ENCODE measurements at places on chromosomes 12 and 14.

DNA sequence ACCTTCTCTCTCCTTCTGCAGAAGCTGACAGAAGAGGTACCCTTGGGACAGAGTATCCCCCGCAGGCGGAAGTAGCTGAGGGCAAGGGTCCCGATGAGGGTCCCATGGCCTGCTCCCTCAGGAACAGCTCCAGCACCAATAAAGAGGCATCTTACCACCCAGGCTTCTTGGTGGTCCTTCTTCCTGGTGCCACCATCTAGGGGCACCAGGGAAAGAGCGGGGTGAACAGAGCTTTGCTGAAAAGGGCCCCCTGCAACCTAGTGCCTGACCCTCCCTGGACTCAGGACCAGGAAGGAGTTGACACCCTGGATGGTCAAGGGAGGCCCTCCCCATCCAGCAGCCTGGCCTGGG lies 591 bp upstream of the IRF9 start:
- no peak for DNase-seq

GRCh38 chr12:11967376-11968047 lies 103.2 kb upstream of the BCL2L14 start:
- DNase-seq = no peak

DNA sequence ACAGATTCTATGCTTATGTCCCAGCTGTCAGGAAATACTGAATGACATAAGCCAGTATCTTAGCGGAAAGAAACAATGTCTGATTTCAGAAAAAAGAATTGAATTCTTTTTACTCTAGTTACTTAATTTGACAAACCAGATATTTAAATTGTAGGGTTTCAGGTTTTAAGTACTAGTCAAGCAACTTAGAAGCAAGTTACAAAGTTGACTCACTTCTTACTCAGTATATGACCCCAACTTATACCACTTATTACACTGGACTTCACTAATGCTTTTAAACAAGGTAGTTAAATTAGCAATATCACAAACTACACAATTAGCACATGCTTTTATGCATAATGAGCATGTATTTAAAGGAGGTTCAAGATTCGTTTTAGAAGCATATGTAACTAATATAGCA lies 7.1 kb downstream of the GMFB start:
- no peak for DNase-seq

DNA sequence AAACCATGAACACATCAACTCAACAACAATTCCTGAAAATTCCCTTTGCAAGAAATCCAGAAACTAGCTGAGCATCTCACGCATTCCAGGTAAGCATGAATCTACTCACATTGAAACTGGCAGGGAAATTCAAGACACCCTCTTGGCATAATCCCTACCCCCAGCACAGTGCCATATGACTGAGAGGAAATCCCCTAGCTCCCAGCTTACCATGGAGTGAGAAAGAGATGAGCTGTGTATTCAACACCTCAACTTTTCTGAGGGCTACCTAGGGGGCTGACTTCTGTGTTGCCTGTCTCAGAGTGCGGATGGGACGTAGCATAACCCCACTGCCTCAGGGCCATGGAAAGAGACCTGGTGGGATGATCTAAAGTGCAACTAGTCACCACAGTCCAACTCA lies 37.7 kb upstream of the GPR132 start:
- DNase-seq = no peak

DNA sequence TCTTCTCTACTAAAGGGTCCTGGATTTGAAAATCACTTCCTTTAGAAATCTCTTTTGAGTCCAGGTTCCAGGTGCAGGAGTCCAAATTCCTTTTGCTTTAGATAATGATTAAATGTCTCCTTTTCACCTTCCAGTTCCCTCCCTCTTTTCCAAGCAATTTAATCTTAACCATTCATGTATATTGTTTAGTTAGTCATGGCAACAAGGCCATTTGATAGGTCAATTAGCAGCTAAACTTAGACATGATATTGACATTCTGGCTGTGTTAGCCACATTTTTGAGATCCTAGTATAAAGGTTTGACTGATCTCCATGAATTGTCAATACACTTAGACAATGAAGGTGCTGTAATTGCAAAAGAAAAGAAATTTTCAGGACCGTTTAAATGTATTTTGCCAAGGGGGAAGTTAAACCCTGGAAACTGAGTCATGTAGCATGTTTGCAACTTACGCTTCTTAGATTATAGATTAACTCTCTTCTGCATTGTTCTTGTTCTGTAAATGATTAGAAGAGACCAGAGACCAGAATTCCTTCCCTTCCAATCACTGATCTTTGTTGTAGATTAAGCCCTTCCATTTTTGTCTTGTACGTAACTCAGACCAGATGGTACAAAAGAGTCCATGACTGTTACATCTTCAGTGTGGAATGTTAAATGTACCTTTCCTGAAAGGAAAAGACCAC lies 12.4 kb upstream of the C12orf75 start:
- peak; percentile 99 for DNase-seq

DNA sequence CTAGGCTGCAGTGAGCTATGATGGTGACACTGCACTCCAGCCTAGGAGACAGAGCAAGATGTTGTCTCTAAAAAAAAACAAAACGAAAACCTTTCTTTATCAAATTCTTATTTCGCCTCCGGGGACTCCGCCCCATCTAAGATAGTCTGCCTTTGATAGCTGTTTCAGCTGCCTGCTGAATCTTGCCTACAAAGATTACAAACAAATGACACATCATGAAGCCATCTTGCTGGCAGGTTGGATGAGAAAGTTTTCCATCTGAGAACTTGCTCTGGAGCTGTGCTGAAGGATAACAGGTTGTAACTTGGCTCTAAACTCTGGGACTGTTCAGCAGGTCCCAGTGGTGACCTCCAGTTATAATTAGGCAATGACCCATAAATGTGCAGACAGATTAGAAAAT lies 41.8 kb upstream of the AEBP2 start:
- no peak for DNase-seq

DNA sequence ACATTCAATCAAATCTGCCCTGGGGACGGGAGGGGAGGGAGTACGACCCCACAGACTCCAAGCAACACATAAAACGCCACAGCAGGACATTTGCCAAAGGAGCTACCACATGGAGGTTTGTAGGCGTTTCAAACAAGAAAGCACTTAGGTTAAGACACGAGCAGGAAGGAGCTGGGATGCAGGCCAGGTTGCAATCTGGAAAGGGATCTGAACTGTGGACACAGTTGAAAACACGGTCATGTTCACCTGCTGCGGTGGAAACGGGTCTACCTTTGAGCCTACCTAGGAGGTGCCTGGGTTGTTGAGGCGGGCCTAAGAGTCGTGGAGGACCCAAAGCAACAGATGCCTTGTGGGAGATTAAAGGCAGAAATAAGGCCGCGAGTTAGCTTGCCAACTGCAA lies 18.4 kb downstream of the PRKAB1 start:
- no peak for DNase-seq

DNA sequence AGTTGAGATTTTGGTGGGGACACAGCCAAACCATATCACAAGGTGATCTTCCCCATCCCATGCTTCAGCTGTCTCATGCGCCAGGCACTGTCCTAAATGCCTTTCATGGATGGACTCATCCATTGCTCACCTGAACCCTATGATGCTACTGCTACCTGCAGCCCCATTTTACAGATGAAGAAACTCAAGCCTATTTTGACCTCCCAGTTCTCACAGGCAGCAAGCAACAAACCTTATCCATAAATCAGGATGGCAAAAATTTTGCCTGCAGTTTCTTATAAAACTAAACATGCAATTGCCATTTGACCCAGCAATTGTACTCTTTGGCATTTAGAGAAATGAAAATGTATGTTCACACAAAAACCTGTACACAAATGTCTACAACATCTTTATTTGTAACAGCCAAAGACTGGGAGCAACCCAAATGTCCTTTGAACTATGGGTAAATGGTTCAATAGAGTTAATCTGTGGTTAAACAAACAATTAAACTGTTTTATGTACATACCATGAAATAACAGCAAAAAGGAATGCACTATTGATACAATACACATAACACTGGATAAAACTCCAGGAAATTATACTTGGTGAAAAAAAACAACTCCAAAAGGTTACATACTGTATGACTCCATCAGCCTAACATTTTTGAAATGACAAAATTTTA lies 2.6 kb downstream of the NT5DC3 start:
- no peak for DNase-seq

DNA sequence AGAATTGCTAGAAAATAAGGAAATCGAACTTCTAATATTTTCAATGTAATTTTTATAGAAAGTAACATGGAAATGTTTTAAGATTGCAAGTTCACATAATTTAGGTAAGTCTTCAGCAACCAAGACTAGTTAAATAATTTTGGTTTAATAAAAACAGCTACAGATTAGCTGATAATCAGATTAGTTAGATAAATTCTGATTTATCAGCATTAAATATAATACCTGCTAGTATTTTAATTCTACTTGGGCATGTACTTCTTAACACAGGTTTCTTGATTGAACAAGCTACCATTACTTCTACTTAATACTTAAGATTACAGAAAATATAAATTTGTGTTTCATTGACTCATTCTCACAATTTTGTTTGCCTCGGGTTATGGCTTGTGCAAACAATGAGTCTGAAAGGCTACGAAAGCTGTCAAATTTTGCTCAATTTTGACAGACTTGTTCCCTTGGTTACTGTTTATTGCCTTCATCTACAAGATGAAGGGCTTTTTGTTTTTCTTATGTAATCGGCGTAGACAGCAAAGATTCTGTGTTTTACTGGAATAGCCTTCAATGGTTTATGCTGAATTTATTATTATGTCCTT lies 116.1 kb upstream of the NUDT4 start:
- DNase-seq = no peak

- DNase-seq = no peak
These were observed 51.6 kb downstream of the RPS6KA5 start for GRCh38 chr14:91008759-91009409.

GRCh38 chr12:109201496-109201885 lies 85.1 kb downstream of the ACACB start:
- no peak for DNase-seq

DNA sequence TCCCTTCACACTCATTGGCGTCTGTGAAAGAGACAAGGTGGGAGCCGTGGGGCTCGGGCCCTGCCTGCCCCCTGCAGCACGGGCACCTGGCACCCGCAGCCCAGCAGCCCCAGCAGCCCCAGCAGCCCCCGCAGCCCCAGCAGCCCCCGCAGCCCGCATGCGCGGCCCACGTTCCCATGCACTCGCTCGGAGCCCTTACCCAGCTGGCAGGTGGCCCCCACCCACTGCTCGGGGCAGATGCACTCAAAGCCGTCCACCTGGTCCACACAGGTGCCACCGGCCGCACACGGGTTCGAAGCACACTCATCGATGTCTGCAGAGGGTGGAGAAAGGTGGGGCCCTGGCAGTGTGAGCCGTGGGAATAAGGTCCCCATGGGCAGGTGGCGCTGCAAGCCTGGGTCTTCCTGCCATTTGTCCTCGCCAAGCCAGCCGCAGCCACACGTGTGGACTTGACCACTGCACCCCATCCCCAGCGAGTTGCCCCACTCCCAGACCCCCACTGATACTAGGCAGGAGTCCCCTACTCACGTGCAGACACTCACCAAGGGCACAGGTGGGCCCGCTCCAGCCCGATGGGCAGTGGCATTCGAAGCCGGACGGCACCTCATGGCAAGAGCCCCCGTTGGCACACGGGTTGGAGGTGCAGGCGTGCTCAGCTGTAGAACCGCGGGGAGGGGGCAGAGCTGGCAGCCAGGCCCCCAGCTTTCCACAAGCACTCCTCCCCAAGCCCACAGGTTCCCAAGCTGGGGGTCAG lies 17.3 kb downstream of the JAG2 start:
- DNase-seq = no peak

DNA sequence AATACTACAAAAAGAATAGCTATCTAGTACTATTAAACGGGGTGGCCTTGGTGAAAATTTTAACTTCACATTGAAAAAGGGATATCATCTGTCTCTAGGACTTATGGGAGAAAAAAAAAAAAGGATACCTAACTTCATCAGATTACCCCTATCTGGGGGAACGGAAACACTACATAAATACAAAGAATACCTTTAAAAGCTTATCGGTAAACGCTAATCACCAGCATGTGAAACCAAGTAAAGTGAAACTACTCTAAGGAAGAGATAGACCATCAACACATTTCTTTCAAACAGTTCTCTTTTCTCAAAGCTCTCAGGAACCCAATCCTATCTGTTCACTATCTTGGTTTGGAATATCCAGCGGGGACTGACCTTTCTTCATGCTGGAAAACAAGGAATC lies 3.5 kb downstream of the KICS2 start:
- DNase-seq = no peak

GRCh38 chr14:64549791-64550620 lies at the start of gene PPP1R36:
TSS of gene PPP1R36 (plus strand) at chr14:64549961. CDS start at chr14:64549998, 37 bp downstream.
- DNase-seq = peak; percentile 40

DNA sequence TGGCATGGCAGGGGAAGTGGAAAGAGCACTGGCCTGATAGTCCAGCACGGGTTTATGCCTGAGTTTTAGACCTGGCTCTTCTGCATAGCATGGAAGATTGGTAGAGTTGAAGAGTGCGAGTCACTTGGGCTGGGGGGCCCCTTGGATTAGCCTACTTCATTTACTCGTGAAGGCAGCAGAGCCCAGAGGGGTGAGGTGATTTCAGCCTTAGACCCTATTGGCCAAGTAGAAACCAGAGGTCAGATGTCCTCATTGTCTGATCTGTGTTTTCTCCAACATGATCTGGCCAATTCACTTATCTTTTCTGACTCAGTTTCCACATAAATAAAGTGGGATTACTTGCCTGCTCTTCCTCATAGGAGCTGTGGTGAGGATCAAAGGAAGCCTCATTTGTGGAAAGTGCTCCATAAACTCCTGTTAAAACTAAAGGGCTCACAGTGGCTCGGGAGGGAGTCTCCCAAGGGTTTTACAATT lies 1.9 kb downstream of the PLEKHG3 start:
- DNase-seq = no peak

- DNase-seq = no peak
These were observed 45.3 kb downstream of the FBXO34 start for GRCh38 chr14:55316564-55316963.

GRCh38 chr12:108722463-108722862 lies 8.9 kb downstream of the CORO1C start:
- DNase-seq = no peak

DNA sequence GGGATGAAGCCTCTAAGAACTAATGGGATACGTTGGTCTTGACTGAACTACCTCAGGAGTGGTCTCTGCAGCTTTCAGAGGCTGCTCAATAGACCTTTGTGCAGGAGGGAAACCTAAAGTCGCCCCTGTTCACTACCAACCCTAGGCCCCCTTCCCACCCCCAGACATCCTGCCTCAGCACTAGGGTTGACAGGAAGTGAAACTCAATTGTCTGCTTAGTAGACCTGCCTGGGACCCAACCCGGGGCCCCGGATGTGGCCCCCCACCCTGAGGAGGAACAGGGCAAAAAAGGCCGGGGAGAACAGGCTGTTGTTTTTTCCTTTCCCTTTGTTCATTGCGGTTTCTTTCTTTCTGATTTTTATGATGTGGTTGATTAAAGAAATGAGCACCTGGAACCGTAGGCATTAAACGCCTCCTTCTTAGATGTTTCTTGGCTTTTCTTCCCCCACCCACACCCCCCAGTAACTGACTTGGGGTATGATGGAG lies 1.6 kb upstream of the DGKA start:
- DNase-seq = no peak

DNA sequence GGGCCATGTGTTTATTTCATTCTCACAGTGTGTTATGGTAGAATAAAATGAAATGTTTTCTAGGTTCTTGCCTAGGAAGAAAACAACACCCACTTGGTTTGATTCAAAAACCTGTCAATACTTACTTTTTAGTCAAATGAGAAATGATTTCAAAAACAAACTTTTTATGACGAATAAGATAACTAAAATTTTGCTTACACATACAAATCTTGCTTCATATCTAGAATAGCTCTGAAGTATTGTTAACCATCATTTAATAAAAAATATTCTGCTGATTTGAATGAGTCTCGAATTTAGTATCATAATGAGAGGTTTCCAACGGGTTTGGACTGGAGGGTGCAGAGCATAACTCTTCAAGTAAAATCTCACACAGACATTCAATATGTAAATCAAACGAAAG lies 23.2 kb downstream of the SLCO1C1 start:
- no peak for DNase-seq

GRCh38 chr12:33825442-33825841 lies 196.9 kb upstream of the ALG10 start:
- no peak for DNase-seq

Data from NCI-H2081 treated with DMSO at 0.1 percent for 48 hours (cell line).